ENCODE measurements at places on chromosomes 16 and 17.
A peak's percentile ranks its signal among the peaks of the same experiment; 100 is the strongest.

DNA sequence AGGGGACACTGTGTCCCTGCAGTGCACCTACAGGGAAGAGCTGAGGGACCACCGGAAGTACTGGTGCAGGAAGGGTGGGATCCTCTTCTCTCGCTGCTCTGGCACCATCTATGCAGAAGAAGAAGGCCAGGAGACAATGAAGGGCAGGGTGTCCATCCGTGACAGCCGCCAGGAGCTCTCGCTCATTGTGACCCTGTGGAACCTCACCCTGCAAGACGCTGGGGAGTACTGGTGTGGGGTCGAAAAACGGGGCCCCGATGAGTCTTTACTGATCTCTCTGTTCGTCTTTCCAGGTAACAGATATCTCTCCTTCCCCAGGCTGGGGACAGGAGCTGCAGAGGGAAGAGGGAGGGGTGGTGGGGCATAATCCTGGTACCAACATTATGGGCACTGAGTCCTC lies 1.6 kb downstream of the CD300LG start:
- DNase-seq: no peak

DNA sequence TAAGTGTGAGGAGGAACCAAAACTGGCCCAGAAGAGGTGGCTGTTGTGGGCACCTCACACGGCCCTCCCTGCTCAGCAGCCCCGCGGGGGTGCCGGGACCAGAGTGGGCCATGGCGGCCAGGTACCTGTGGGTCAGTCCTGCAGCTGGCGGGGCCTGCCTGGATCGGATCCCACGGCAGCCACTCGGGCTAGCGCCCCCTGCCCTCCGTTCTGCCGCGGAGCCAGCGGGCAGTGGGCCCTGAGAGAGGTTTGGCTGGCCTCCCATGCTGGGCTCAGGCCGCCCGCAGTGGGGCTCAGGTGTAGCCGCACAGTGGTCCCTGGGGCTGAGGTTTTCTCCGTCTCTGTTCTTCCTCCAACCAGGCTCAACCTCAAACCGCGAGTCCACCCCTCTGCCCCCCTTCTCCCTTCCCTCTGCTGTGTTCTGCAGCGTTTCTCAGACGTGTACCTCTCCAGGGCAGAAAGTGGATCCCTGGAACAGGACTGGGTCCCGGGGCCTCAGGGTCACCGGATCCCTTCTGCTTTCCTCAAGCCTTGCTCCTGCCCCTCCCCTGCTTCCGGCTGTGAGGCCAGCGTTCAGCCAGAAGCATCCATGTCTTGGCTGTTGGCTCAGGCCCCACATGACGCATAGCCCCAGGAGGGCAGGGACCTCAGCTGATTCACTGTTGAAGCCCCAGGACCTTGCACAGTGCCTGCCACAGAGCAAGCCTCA lies 28.6 kb upstream of the ITGA3 start:
- DNase-seq: peak; percentile 76

DNA sequence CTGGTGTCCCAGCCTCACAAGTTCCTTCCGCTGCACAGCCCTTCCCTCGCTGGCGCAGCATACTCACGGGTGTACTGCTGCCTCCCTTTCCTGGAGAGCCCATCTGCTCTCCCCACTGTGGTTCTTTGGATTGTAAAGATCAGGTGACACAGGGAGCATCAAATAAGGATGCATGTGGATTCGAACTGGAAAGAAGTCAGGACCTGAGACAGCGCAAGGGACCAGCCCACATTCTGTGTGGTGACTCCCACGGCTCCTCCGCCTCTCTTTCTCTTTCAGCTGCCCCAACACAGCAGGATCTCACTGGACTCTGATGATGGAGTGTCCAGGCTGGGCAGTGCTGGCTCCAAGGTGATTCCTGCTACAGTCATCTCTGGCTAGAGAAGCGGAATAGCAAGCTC lies 8.1 kb downstream of the LDAF1 start:
- no peak for DNase-seq

DNA sequence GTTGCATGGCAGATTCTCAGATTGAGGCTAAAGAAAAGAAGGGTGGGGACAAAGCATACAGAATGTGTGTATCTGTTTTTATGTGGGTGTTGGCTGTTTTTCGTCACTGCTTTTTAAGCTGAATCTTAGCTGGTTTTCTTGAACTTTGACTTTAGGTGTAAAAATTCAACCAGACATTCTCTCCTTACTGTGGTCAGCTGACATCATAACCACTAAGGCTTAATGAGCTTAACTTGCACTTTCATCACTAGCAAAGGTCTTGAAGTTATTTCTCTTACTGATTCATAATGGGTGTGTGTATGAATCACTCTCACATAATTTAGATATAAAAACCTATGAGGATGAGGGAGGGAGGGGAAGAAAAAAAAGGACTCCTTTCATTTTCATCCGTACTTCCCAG lies 4.0 kb upstream of the CDC6 start:
- DNase-seq: no peak

GRCh38 chr16:85251225-85251760 lies 139.0 kb upstream of the CIBAR2 start:
- DNase-seq: no peak

GRCh38 chr16:4913774-4914525 lies 23.0 kb downstream of the PPL start:
- DNase-seq: no peak

DNA sequence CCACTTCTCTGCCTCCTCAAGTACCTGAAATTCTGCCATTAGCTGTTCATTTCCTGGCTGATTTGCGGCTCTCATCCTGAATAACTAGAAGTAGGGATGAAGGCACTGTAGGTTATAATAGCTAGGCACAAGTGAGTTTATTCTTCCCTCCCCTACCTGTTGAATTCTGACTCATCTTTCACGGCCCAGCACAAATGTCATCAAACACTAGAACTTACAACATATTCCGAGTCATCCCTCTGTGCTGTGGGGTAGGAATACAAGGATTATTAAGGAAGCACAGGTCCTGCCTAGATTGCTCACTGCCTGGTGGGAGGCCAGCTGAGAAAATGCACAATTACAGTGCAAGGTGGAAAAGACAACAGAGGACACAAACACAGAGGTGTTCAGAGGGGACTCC lies 103.7 kb upstream of the ASIC2 start:
- DNase-seq: no peak

DNA sequence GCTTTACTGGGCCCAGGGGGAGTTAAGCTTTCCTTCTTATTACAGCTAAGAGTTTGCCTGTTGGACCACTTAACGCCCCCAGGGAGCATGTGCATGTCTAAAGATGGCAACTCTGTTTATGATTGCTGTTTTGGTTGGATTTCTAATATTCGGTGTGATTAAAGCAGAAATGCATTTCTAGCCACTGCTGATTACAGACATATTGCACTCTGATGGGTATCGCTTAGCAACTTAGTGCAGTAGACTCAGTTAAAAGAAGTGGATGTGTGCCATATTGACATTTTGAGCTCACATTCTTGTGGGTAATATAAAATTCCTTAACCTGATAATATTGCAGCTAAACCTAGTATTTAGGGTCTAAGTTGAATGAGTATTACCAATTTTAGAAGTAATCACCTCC lies 4.2 kb downstream of the NF1 start:
- no peak for DNase-seq

GRCh38 chr16:64693946-64694345 lies 427.9 kb downstream of the CDH11 start:
- no peak for DNase-seq

GRCh38 chr17:47266782-47267181 lies 13.2 kb downstream of the ITGB3 start:
- no peak for DNase-seq

DNA sequence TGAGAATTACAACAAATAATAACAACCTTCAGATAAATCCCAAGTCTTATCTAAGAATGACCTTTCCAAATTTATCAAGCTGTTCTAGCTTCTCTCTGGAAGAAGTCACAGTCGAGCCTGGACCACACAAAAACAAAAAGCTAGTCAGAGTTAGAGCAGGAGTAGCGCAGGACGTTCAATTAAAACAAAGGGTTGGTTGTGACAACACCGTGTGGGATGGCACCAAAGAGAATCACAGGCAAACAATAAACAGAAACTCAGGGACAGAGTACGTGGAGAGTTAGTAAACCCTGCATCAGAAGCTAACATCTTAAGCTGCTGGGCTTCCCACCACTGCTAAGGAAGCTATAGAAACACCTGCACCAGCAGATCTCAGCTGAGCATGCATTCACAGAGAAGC lies 23.8 kb downstream of the ARHGAP17 start:
- DNase-seq: no peak

DNA sequence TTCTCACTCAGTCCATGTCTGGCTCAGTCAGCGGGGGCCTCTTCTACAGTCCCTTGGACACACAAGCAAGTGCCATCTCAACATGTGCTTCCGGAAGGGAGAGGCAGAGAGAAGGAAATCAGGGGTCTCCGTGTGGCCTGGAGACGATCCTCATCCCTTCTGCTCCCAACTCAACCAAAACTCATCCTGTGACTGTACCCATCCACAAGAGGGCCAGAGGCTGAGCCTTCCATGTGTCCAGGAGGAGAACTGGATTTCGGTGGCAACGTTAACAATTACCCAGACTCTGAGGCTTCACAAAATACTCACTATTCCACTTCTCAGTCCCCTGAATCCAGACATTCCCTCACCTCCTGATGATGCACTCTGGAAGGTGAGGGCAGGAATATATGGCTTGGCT lies 7.8 kb upstream of the ALOX12B start:
- DNase-seq: no peak

GRCh38 chr16:47204736-47205504 lies 61.2 kb upstream of the NETO2 start:
- DNase-seq: no peak

- DNase-seq: no peak
Observed at GRCh38 chr16:50329446-50330189, 39.2 kb downstream of the BRD7 start.

DNA sequence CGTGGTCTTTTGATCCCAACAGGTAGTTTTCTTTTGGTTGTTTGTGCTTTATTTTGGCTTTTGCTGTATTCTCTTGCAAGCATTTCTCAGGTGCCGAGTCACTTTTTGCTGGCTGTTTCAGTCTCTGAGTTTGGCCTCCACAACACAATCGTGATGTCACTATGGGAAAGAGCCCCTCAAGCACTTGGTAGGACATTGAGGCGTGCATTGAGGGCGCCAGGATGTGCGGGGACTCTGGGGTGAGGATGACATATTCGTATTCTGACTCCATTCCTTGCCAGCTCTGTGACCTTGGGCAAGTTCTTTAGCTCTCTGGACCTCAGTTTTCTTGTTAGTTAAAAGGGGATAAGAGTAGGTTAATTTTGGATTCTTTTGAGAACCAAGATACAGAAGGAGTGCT lies 13.0 kb downstream of the KSR1 start:
- DNase-seq: no peak

- no peak for DNase-seq
Observed at GRCh38 chr17:71127416-71127815, 958.1 kb downstream of the KCNJ2 start.

GRCh38 chr17:16277163-16277562 lies 60.2 kb downstream of the PIGL start:
- no peak for DNase-seq

- no peak for DNase-seq
Observed at GRCh38 chr16:11168386-11169051, 87.5 kb downstream of the SOCS1 start.

GRCh38 chr17:7220593-7221277 lies 997 bp downstream of the ACADVL start:
- peak; percentile 52 for DNase-seq

DNA sequence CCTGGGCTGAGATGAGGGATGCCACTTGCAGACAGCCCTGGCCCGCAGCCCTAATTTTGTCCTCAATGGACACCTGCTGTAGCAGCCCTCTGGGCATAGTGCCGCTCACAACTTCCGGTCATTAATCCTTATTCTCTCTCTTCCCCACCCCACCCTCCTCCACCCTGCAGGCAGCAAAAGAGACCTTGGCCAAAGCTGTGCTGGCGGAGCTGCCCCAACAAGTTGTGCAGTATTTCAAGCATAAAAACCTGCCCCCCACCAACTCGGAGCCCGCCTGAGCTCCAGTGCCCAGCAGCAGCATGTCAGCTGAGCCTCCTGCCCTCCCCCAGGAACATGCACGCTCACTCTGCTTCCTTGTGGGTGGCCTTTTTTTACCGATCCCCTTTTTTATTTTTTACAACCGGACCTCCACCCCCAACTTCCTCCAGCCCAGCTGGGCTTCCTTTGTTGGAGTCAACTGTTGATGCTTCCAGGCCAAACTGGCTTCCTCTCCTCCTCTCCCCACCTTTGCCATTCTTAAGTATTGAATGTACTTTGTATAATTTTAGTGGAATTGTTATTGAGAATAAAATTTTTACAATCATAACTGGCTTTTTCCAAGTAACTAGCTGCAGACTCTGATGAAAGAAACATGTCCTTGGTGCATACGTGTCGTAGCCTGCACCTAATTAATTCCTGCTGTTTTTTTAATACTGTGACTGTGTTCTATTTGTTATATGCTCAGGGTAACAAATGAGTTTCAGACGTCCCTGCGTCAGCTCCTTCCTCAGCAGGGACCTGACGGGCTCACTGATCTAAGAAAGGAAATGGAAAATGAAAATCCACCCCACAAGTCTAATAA lies 38.2 kb downstream of the PSME3IP1 start:
- DNase-seq: no peak

DNA sequence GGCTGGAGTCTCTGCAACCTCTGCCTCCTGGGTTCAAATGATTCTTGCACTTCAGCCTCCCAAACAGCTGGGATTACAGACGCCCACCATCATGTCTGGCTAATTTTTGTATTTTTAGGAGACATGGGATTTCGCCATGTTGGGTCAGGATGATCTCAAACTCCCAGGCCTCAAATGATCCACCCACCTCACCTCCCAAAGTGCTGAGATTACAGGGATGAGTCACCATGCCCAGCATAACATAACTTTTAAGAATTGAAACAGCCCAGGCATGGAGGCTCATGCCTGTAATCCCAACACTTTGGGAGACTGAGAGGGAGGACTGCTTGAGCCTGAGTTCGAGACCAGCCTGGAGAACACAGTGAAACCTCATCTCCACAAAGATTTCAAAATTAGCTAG lies 2.5 kb downstream of the RSL1D1 start:
- no peak for DNase-seq

GRCh38 chr16:55386534-55387296 lies 62.7 kb downstream of the IRX6 start:
- no peak for DNase-seq

- no peak for DNase-seq
Observed at GRCh38 chr17:44105941-44106340, 17.5 kb downstream of the HDAC5 start.

Data from uterus (tissue), 4 donors.